Large intestine (tissue), 12 donors: ENCODE measurements at places on chromosomes 6 and 20.

GRCh38 chr6:33467091-33467490, 12.7 kb downstream of the ZBTB9 start:
- DNase-seq = peak; percentile 31

DNA sequence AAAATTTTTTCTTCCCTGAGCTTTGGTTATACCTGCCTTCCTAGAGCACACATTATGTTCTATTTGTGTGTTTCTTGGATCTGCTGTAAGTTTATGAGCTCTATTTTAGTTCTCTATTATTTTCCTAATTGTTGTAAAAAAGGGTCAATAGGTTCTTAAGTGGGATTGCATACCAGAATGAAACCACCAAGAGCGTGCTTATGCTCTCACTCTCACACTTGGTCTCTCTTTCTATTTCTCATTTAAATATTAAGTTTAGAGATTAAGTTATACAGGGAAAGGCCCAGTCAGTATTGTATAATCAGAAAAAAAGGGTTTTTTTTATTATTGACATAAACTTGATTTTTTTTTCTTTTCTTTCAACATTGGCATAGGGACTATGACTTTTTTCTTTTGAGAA, 96.8 kb downstream of the RIMS1 start:
- no peak for DNase-seq

GRCh38 chr20:62069741-62070216, 4.1 kb upstream of the TAF4 start:
- DNase-seq = peak; percentile 48

- no peak for DNase-seq
Measured at GRCh38 chr6:167474171-167474570, 149.3 kb downstream of the TTLL2 start.

DNA sequence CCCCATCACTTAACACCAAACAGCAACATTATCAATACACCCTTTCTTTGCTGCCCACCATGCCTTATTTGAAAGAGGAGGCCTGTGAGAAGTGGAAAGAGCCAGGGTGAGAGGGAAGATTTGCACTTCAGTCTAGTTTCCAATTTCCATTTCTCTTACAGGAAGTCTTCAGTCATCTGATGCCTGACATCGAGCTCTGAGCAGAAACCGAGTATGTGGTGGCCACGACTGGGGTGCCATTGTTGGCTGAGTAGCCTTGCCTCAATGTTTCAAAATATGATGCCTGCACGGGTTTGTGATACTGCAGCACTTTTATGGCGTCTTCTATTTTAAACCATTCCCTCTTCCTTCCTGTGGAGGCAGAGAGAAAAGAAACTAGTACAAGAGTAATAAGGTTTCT, 39.8 kb upstream of the SMIM29 start:
- no peak for DNase-seq

DNA sequence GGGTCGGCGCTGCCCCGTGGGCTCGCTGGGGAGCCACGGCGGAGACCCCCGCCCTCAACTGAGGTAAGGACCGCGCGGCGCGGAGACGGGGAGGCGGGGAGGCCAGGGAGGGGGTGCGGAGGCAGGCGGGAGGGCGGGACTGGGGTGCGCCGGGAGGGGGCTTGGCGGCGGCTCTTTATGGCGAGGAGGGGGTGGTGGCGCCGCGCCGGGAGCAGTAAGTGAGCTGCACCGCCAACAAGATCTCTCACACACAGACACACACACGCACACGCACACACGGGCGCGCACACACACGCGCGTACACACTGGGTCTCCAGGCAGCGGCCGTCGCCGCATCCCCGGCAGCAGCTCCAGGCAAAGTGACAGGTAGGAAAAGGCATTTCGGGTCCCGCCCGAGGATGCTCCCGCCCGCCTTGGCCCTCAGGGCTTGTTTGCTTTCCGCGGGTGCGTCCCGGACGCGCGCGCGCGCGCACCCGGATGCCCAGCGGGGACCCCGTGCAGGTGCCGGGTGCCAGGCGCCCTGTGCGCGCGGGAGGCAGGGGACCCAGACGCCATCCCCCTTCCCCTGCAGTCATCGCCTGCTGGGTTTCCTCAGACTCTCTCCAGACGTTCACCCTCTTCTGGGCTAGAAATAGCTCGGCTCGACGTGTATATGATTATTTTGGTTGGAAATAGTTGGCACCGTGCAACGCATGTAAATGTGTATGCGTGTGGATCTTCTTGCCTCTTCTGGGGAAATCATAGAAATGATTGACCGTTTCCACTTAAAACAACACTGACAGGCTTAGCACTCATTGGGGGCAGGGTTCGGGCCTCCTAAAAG, at the start of gene PLCB4:
TSS of gene PLCB4 (plus strand) at position 247 of the 823 bp plus-strand sequence. CDS start 238,728 bp downstream, outside the sequence.
- DNase-seq = peak; percentile 52

- DNase-seq = no peak
Measured at GRCh38 chr6:25064006-25064405, 128.2 kb upstream of the RIPOR2 start.
